ENCODE measurements at places on chromosomes 7 and 10. TPM values are rescaled to one million over a fixed set of nuclear protein-coding genes. Genes with fewer than 3 reads are reported as not detected.

- H3K4me1 ChIP-seq = no peaks in the 10 kb centered on the region
- H3K36me3 ChIP-seq = no peaks in the 10 kb centered on the region
- peak; percentile 76 for DNase-seq
- no peak overlapping the region for H3K27ac ChIP-seq
- H3K27me3 ChIP-seq = no peaks in the 10 kb centered on the region
These were observed 42.3 kb downstream of the NOC3L start for GRCh38 chr10:94320285-94320914.

DNA sequence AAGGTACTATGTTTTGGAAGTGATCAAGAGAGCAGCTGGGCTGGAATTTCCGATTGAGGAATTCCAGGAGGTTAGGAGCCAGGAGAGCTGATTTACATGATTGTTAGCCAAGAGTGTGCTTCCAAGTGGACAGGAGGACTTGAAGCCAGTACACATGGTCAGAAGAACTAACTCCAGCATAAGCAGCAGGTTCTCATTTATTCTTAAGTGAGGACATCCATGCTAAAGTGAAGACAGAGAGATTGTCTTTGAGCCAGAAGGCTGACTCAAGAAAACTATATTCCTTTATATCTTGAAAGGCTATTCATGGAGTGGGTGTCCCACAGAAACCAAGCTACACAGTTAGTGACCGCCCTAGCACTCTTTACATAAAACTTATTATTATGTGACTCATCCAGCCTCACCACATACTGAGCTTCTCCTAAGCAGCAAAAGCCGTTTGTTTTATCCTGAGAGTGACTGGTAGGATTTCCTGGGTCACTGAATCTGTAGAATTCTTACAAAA is 56.7 kb upstream of the SEMA3A start:
- H3K27me3 ChIP-seq = no peaks in the 10 kb centered on the region
- no peak overlapping the region for H3K27ac ChIP-seq
- DNase-seq = no peak
- no peak overlapping the region for H3K4me3 ChIP-seq
- no peaks in the 10 kb centered on the region for H3K36me3 ChIP-seq

DNA sequence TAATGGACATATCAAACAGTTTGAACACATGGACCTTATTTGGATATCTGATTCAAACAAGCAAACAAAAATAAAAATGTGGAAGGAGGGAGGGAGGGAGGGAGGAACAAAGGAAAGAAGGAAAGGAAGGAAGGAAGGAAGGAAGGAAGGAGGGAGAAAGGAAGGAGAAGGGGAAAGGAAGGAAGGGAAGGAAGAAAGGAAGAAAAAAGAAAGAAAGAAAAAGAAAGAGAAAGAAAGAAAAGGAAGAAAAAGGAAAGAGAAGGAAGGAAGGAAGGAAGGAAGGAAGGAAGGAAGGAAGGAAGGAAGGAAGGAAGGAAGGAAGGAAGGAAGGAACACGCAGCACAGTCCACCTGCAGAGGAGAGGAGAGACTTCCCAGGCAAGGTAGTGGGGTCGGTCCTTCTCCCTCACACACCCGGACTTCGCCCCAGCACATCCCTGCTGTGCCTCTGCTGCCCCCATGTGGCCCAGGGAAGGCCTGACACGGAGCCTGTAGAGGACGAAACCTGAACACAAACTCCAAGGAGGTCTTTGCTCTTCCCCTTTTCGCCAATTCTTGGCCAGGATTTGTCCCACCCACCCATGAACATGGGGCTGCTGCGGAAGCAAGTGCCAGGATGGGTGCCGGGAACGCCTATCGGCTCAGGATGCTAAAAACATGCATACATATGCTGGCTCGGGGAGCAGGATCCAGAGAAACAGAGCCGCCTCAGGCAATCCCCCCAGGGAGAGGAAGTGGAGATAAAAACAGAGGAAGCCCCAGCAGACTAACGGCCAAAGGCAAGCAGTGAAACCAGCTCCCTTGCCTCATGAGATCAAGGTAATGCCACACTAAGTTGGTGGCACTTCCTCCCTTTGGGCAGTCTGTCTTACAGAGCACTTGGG is 52.3 kb upstream of the DGKI start:
- H3K27ac ChIP-seq = peak overlapping the region; percentile 53
- peak; percentile 92 for DNase-seq
- H3K36me3 ChIP-seq = no peaks in the 10 kb centered on the region

GRCh38 chr10:102581981-102582580 is 62.2 kb upstream of the TRIM8 start:
- H3K4me1 ChIP-seq = peaks cover 19% of the 10 kb centered on the region
- peaks cover 2% of the 10 kb centered on the region for H3K27me3 ChIP-seq
- no peak overlapping the region for H3K4me3 ChIP-seq
- H3K36me3 ChIP-seq = peaks cover 5% of the 10 kb centered on the region
- DNase-seq = no peak

The LIPM gene
- not detected for total RNA-seq

DNA sequence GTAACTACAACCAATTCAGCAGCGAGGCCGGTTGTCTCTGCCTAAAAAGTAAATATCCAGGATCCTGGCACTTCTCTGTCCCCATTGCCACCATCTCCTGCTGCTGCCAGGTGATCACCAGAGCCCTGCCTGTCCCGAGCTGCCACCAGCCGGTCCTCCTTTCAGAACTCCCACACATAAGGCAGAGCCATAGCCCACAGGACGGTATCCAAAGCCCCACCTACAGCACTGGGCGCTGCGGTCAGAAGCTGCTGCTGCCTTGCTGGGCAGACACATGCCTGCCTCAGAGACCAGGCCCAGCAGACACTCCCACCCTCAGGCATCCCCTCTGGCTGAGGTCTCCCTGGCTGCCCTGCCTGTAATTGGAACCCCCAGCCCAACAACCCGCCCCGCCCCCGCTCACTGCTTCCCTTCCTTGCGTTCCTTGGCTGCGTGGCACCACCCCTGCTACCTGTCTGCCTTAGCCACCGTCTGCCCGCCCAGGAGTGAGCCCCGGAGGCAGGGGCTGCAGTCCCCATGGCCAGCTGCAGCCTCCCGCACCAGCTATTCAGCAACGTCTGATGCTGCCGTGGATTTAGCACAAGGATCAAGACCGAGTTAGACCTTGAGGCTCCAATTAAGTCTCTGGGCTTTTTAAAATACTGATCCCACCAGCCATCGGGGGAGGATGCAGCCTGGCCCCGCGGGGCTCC is 100.7 kb downstream of the CYTH3 start:
- peaks cover 29% of the 10 kb centered on the region for H3K4me1 ChIP-seq
- DNase-seq = no peak
- no peaks in the 10 kb centered on the region for H3K36me3 ChIP-seq
- H3K27ac ChIP-seq = no peak overlapping the region
- H3K27me3 ChIP-seq = peaks cover 3% of the 10 kb centered on the region

DNA sequence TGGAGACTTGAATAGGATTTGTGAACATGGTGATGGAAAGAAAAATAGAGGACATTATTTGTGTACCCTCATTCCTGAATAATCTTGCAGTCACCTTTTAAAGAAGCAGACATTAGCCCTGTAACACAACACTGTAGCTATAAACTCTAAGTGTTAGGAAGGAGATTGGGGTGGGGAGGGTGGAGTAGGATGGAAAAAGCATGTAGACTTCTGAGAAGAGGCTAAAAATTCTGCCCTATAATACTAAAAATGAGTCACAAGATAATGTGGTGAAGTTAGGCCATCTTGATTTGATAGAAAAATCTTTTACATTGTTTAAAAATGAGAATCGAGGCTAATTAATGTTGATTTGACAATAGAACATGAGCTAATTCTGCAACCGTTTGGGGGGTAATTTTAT is 128.8 kb downstream of the LCOR start:
- DNase-seq = no peak
- no peak overlapping the region for H3K4me3 ChIP-seq
- H3K27ac ChIP-seq = no peak overlapping the region
- no peaks in the 10 kb centered on the region for H3K36me3 ChIP-seq

The SP8 gene
- not detected for total RNA-seq

GRCh38 chr7:73701357-73701995 is 18.0 kb downstream of the STX1A start:
- DNase-seq = peak; percentile 78
- H3K4me1 ChIP-seq = peaks cover 26% of the 10 kb centered on the region
- peaks cover 6% of the 10 kb centered on the region for H3K27me3 ChIP-seq

The NME8 gene
- total RNA-seq = not detected

The FGL2 gene
- total RNA-seq = not detected

- no peak overlapping the region for H3K4me3 ChIP-seq
- H3K27ac ChIP-seq = no peak overlapping the region
- peaks cover 8% of the 10 kb centered on the region for H3K27me3 ChIP-seq
- H3K4me1 ChIP-seq = peaks cover 21% of the 10 kb centered on the region
These were observed 19.9 kb upstream of the GIMAP8 start for GRCh38 chr7:150430465-150431085.

- no peaks in the 10 kb centered on the region for H3K27me3 ChIP-seq
- no peak for DNase-seq
- H3K4me3 ChIP-seq = no peak overlapping the region
- no peak overlapping the region for H3K27ac ChIP-seq
These were observed 254.6 kb downstream of the GRID1 start for GRCh38 chr10:86111902-86112545.

The SLK gene
- total RNA-seq = 122 TPM

DNA sequence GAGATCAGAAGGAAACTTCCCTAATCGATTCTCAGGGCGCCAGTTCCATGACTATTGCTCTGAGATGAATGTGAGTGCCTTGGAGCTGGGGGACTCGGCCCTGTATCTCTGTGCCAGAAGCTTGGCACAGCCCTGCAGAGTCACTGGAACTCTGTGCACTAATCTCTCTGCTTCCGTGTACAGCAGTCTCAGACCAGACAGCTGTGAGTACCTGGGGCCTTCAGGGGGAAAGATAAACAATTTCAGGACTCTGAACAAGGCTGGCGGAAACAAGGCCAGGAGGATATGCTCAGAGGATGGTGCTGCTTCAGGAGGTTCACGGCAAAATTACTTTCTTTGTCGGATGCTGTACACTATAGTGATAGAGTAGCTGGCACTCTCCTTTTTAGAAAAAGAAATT is 131.7 kb upstream of the PRSS58 start:
- peaks cover 1% of the 10 kb centered on the region for H3K27me3 ChIP-seq
- H3K36me3 ChIP-seq = no peaks in the 10 kb centered on the region
- H3K27ac ChIP-seq = peak overlapping the region; percentile 16

The LOXL4 gene
- 6.1 TPM for total RNA-seq

DNA sequence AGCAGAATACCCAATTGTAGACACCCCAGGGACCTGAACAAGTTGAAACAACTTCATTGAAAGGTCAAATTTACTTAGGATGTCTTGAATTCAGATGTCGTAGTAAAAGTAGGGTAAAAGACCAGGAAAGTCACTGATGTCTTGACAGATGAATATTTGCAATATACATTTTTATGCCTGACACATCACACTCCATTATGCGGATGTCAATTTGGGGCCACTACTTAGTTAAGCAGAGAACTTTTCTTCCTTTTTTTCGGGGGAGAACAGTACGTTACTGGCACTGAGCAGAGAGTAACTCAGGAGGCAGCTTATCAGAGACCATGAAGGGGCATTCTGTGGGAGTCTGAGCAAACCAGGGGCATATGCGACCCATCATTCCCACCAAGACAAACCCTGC is 4.9 kb downstream of the ITGA8 start:
- H3K4me1 ChIP-seq = peaks cover 3% of the 10 kb centered on the region
- no peak overlapping the region for H3K4me3 ChIP-seq
- H3K27ac ChIP-seq = no peak overlapping the region
- DNase-seq = no peak
- no peaks in the 10 kb centered on the region for H3K36me3 ChIP-seq

The COX15 gene
- total RNA-seq = 41.5 TPM

GRCh38 chr7:64883113-64883905 is 19.8 kb upstream of the ZNF273 start:
- H3K27me3 ChIP-seq = peaks cover 22% of the 10 kb centered on the region
- peaks cover 2% of the 10 kb centered on the region for H3K4me1 ChIP-seq
- H3K4me3 ChIP-seq = no peak overlapping the region
- DNase-seq = no peak

DNA sequence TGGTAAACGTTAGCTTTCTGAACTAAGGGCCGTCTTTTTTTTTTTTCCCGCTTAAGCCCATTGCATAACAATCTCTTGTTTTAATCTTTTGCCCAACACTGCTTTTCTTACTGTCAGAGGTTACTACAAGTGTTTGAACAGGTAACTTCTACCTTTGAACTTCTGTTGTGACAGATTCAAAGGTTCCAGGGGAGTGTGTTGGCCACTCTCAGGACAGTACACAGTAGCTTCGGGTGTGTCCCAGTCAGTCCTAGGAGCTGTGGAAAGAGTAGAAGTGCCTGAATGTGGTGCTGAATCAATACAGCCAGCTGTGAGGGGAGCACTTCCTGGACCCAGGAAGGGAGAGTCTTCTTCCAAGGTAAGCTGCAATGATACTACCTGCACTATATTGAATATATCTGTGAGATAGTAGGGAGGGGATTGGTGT is at the start of gene ACSL5:
Gene ACSL5 (plus strand): TSS at position 205 of the 427 bp plus-strand sequence. CDS start 20,831 bp downstream, outside the sequence.
- no peak within 1 kb of the TSS for H3K27ac ChIP-seq
- DNase-seq = no peak
- H3K27me3 ChIP-seq = no peaks in the 10 kb centered on the region
- H3K4me1 ChIP-seq = no peaks in the 10 kb centered on the region
- no peak within 1 kb of the TSS for H3K4me3 ChIP-seq
- H3K36me3 ChIP-seq = no peaks in the 10 kb centered on the region

GRCh38 chr10:34333513-34333912 is 481.6 kb downstream of the PARD3 start:
- H3K36me3 ChIP-seq = no peaks in the 10 kb centered on the region
- H3K4me1 ChIP-seq = peaks cover 5% of the 10 kb centered on the region
- H3K27ac ChIP-seq = no peak overlapping the region
- H3K27me3 ChIP-seq = no peaks in the 10 kb centered on the region

- no peak overlapping the region for H3K4me3 ChIP-seq
- no peaks in the 10 kb centered on the region for H3K27me3 ChIP-seq
- no peak overlapping the region for H3K27ac ChIP-seq
- no peak for DNase-seq
- H3K4me1 ChIP-seq = no peaks in the 10 kb centered on the region
- no peaks in the 10 kb centered on the region for H3K36me3 ChIP-seq
These were observed 123.4 kb downstream of the REEP3 start for GRCh38 chr10:63644418-63645142.

DNA sequence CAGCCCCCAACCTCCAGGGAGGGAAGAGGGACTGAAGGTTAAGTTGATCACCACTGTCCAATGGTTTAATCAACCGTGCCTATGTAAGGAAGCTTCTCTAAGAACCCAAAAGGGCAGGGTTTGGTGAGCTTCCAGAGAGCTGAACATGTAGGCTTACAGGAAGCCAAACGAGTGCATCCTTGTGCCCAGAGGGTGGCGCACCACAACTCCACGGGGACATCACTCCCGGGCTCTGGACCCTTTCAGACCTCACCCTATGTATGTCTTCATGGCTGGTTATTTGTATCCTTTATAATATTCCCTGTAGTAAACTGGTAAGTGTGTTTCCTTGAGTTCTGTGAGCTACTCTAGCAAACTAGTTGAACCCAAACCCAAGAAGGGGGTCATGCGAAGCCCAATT is 11.5 kb upstream of the NFKB2 start:
- H3K36me3 ChIP-seq = no peaks in the 10 kb centered on the region
- peaks cover 2% of the 10 kb centered on the region for H3K27me3 ChIP-seq
- H3K27ac ChIP-seq = no peak overlapping the region
- H3K4me1 ChIP-seq = no peaks in the 10 kb centered on the region
- H3K4me3 ChIP-seq = no peak overlapping the region
